ENCODE measurements at places on chromosomes 1 and 21.
A peak's percentile ranks its signal among the peaks of the same experiment; 100 is the strongest.

- peaks cover 2% of the 10 kb centered on the region for H3K4me1 ChIP-seq
- H3K27ac ChIP-seq, result no peak overlapping the region
- no peak overlapping the region for H3K4me3 ChIP-seq
- no peaks in the 10 kb centered on the region for H3K36me3 ChIP-seq
- H3K27me3 ChIP-seq, result peaks cover 9% of the 10 kb centered on the region
Measured at GRCh38 chr1:17168091-17168876, 36.6 kb upstream of the PADI1 start.

DNA sequence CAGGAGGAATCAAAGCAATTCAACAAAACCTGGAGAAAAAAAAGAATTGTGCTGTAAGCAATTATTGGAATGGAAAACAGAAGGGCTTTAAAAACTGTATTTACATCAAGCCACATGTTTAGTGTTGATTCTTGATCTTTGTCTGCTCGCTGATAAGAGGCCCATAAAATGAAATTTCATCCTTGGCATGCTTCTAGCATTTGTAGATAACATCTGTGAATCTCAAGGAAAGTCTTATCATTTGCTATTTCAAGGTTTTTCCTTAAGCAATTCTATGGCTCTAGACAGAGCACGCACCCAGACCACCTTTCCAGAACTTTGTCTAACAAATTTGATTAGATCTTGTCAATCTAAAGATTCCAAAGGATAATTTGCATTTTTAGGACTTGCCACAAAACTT, 181.0 kb upstream of the FGGY start:
- DNase-seq, result no peak
- H3K27ac ChIP-seq, result no peak overlapping the region
- H3K4me1 ChIP-seq, result peaks cover 3% of the 10 kb centered on the region

- peaks cover 16% of the 10 kb centered on the region for H3K27me3 ChIP-seq
- H3K36me3 ChIP-seq, result no peaks in the 10 kb centered on the region
- DNase-seq, result no peak
- no peak overlapping the region for H3K27ac ChIP-seq
- H3K4me3 ChIP-seq, result no peak overlapping the region
Measured at GRCh38 chr1:203465948-203466347, 9.7 kb upstream of the PRELP start.

DNA sequence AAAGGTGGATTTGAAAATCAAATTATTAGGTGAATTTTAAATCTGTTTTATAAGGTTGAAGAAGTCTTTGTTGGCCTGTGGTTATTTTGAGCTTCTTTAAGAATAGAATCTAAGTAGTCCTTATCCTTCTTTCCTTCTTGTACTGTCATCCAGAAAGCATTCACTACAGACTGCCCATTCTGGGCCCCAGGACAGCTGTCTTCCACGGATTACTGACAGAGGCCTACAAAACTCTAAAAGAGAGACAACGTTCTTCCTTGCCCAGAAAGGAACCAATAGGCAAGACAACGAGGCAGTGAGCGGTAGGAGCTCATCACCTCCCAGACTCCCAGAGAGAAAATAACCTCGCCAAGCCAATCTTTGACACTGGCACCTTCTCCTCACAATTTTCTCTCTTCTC, 24.4 kb upstream of the PIGC start:
- H3K27ac ChIP-seq, result no peak overlapping the region
- H3K27me3 ChIP-seq, result peaks cover 12% of the 10 kb centered on the region
- no peaks in the 10 kb centered on the region for H3K36me3 ChIP-seq

DNA sequence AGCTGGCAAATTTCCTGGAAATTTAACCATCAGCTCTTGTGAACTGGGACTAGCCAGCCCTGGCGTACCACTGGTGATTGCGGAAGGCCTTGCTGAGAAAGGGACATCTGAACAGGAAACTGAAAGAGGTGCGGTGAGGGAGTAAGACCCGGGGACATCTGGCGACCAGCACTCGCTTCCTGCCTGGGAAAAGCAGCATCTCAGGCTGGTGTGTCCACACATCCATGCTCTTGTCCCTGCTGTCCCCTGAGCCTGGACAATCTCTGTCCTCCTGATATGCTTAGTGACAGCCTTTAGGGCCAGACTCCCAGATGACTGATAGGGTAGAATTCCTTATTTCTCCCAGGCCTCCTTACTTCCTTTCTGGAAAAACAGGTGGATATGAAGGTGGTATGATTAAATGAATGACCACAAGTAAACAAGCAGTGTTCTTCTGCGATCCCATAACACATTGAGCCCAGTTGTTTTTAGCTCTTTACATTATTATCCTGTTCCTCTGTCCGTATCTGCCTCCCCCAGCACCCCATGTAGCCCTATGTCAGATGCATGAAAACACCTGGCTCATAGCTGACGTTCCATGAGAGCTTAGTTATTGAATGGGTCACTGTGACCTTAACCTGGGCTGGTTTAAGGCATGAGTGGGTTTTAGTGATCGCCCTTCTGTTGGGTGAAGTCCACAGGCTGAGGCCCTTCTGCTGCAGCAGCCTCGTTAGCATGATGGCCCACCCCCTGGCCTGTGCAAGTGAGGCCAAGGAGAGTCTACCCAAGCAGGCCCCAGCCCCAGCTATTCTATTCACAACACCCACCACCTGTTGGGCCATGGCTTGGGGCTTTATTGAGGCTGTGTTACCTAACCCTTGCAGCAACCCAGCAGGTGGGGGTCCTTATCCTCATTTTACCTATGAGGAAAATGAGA, 76.1 kb upstream of the GADD45A start:
- H3K4me3 ChIP-seq, result no peak overlapping the region
- H3K4me1 ChIP-seq, result peaks cover 9% of the 10 kb centered on the region
- DNase-seq, result no peak
- H3K36me3 ChIP-seq, result no peaks in the 10 kb centered on the region
- no peaks in the 10 kb centered on the region for H3K27me3 ChIP-seq

GRCh38 chr21:14527696-14528652, 18.1 kb downstream of the SAMSN1 start:
- DNase-seq, result no peak
- H3K27ac ChIP-seq, result peak overlapping the region; percentile 37
- peaks cover 58% of the 10 kb centered on the region for H3K4me1 ChIP-seq

DNA sequence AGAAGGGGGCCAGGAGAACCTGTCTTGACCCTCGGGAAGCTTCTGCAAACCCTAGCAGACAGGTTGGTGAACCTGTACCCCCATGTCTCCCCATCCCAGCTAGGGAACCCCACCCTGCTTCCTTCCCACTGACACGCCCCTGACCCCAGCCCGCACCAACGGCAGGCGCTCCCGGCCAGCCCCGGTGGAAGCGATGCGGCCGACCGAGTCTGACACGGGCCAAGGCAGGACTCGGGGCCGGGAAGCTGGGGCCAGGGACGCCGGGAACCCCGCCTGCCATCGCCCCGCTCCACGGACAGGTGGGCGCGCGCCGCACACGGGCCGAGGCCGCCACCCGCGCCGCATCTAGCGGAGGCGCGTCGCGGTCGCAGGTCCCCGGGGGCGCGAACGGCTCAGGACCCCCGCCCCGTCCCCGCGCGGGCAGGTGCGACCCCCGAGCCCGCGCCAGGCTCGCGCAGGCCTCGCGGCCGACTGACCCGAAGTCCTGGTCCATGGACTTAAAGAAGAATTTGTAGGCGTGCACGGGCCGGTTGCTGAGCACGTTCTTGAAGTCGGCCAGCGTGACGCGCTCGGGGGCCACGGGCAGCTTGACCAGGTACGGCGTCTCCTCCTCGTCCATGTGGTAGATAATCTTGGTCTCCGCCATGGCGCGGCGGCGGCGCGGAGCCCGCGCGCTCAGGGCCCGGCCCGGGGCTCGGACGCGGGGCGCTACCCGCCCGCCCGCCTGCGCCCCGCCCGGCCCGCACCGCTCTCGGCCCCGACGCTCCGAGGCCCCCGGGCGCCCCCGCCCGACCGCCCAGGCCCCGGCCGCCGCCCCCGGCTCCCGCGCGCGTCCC, 580 bp downstream of the DVL1 start:
- H3K27ac ChIP-seq, result peak overlapping the region; percentile 38
- peaks cover 8% of the 10 kb centered on the region for H3K4me1 ChIP-seq
- peaks cover 18% of the 10 kb centered on the region for H3K27me3 ChIP-seq
- H3K4me3 ChIP-seq, result peak overlapping the region; percentile 75
- H3K36me3 ChIP-seq, result no peaks in the 10 kb centered on the region

GRCh38 chr1:107633596-107633995, 331.4 kb downstream of the VAV3 start:
- H3K27ac ChIP-seq, result no peak overlapping the region
- no peaks in the 10 kb centered on the region for H3K4me1 ChIP-seq
- peaks cover 2% of the 10 kb centered on the region for H3K36me3 ChIP-seq

GRCh38 chr1:158324395-158324794, 6.9 kb downstream of the CD1B start:
- no peak for DNase-seq
- H3K27me3 ChIP-seq, result peaks cover 4% of the 10 kb centered on the region
- H3K36me3 ChIP-seq, result peaks cover 1% of the 10 kb centered on the region
- H3K4me1 ChIP-seq, result no peaks in the 10 kb centered on the region
- no peak overlapping the region for H3K27ac ChIP-seq

DNA sequence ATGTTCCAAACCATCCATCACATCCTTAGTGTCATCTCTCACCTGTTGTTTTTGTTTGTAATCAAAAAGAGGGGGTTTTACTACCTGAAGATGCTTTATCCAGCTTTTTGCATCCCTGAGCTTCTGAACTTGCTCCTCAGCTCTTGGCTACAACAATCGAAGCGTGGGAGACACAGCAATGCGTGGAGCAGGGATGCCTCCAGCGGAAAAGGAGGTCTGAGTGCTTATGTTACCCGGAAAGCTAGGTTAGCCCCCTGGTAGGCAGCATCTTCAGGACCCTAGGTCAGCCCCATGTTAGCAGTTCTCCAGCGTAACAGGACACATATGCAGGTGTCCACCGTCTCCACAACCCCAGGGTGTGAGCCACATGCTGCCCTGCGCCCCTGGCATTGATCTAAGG, 141.5 kb downstream of the RRAGC start:
- H3K36me3 ChIP-seq, result no peaks in the 10 kb centered on the region
- no peak overlapping the region for H3K4me3 ChIP-seq
- no peak overlapping the region for H3K27ac ChIP-seq
- no peak for DNase-seq

DNA sequence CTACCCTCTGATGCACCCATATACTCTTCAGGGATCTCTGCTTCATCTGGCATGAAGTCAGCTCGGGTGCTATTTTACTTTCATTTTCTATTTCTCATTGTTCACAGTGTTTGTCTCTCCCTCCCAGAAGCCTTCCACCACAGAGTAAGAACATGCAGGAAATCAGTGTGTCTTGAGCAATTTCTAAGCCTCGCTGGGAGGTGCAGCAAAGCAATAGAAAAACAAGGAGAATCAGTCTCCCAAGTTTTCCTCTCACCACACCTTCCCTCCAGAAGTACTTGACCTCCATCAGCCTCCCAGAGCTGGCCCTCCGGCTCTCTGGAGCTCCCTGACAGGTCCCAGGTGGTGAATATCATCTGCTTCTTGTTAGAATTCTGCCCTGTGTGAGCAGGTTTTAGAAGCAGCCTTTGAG, 594.7 kb upstream of the CAMK1G start:
- H3K27me3 ChIP-seq, result peaks cover 11% of the 10 kb centered on the region
- H3K27ac ChIP-seq, result peak overlapping the region; percentile 95
- H3K36me3 ChIP-seq, result peaks cover 2% of the 10 kb centered on the region
- peaks cover 14% of the 10 kb centered on the region for H3K4me1 ChIP-seq
- peak overlapping the region; percentile 89 for H3K4me3 ChIP-seq

DNA sequence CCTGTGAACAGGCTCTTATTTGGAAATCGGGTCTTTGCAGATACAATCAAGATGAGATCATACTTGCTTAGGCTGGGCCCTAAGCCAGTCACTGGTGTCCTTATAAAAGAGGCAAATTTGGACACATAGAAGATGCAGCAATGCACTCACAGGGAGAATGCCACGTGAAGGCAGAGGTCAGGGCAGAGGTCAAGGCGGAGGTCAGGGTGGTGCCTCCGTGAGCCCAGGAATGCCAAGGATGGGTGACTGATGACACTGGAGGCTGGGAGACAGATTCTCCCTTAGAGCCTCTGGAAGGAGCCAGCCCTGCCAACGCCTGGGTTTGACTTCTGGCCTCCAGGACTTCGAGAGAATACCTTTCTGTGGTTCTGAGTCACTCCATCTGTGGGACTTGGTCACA, 22.8 kb upstream of the C1orf174 start:
- DNase-seq, result no peak
- H3K27me3 ChIP-seq, result no peaks in the 10 kb centered on the region
- H3K4me3 ChIP-seq, result no peak overlapping the region
- no peaks in the 10 kb centered on the region for H3K4me1 ChIP-seq
- H3K36me3 ChIP-seq, result no peaks in the 10 kb centered on the region

GRCh38 chr1:184387476-184388318, 868 bp downstream of the C1orf21 start:
- peaks cover 10% of the 10 kb centered on the region for H3K4me1 ChIP-seq
- DNase-seq, result peak; percentile 36
- peak overlapping the region; percentile 60 for H3K27ac ChIP-seq
- peaks cover 70% of the 10 kb centered on the region for H3K27me3 ChIP-seq
- peak overlapping the region; percentile 82 for H3K4me3 ChIP-seq

GRCh38 chr1:94283462-94283861, 46.1 kb upstream of the ARHGAP29 start:
- peaks cover 27% of the 10 kb centered on the region for H3K27me3 ChIP-seq
- DNase-seq, result no peak
- no peak overlapping the region for H3K27ac ChIP-seq
- peaks cover 3% of the 10 kb centered on the region for H3K4me1 ChIP-seq
- no peaks in the 10 kb centered on the region for H3K36me3 ChIP-seq

DNA sequence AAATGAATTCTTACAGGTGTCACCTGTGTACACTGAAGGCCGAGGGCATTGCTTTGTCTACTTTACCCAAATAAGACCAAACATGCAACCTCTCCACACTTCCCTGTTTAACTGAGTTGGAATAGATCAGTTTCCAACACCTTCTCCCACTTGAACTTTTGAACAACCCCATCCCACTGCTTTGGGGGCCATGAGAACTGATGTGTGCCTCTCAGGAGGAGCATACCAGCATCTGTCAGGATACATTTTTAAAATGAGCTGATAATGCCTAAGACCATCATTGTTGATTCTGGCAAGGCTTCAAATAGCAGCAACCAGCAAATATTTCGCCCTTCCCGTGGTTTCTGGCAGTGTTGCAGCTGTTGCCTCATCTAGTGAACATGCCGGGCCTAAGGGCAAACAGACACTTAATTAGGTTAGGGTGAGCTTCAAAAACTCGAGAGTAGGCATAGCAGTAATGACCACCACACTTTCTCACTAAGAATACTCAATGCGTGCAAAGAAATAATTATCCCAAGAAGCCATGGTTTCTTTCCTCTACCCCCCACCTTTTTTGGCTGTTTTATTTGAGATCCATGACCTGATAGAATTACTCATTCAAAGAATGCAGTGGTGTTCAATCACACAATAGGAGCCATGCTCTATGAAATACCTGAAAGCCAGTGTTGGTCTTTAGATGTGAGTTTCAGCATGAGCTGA, 63.7 kb downstream of the MAP10 start:
- no peaks in the 10 kb centered on the region for H3K36me3 ChIP-seq
- no peak overlapping the region for H3K27ac ChIP-seq

- H3K27me3 ChIP-seq, result no peaks in the 10 kb centered on the region
- no peak overlapping the region for H3K27ac ChIP-seq
- DNase-seq, result no peak
- no peak overlapping the region for H3K4me3 ChIP-seq
Measured at GRCh38 chr1:93576346-93576745, 105.3 kb downstream of the BCAR3 start.

Data from activated naive CD8-positive, alpha-beta T cell treated with anti-CD3 and anti-CD28 coated beads, Interleukin-2, amount 10 ng/mL, durations not matched to agents 7 days and 5 days (primary cell).